ENCODE measurements at places on chromosomes 2 and 18. TPM values are rescaled to one million over a fixed set of nuclear protein-coding genes. Genes with fewer than 3 reads are reported as not detected.

- no peak for DNase-seq
Observed at GRCh38 chr18:44229693-44230108, 451.0 kb upstream of the SETBP1 start.

DNA sequence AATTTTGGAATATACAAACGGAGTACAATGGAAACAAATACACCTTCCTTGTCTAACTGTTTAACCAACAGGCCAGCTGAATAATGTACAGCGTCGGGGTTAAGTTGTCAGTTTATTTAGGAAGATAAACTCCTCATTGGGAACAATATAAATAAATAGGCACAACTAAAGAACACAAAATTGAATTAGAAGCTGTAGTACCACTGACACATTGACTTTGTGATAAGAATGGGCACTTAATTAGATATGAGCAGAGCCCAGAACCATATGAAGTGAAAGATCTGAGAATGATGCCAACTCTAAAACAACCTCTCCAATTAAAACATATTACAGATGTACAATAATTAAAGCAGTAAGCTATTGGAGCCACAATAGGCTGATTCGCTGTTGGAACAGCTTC, 44.4 kb downstream of the CCDC68 start:
- no peak for DNase-seq

CFAP210 gene
- total RNA-seq: not detected

GRCh38 chr2:1835581-1836201, 91.4 kb upstream of the PXDN start:
- DNase-seq: no peak

- DNase-seq: no peak
Observed at GRCh38 chr2:231450548-231450989, 13.7 kb downstream of the NCL start.
